Neuronal stem cell (in vitro differentiated cells): ENCODE measurements at places on chromosomes 2 and 18.

GRCh38 chr2:65487404-65487803, 55.0 kb upstream of the SPRED2 start:
- DNase-seq, result no peak

- no peak for DNase-seq
These were observed 9.4 kb upstream of the ITGB6 start for GRCh38 chr2:160209516-160209856.

- DNase-seq, result no peak
These were observed 46.3 kb downstream of the ARL4C start for GRCh38 chr2:234450431-234451124.

- DNase-seq, result peak; percentile 98
These were observed at the start of gene SIX2 for GRCh38 chr2:45009303-45009927. TSS of gene SIX2 (minus strand) at chr2:45009452. CDS start at chr2:45009110, 342 bp downstream.

- no peak for DNase-seq
These were observed 17.6 kb downstream of the RAMP1 start for GRCh38 chr2:237876951-237877491.

- DNase-seq, result no peak
These were observed 292.5 kb upstream of the HDAC4 start for GRCh38 chr2:239693330-239693729.

- DNase-seq, result no peak
These were observed 113.7 kb downstream of the C2orf74 start for GRCh38 chr2:61275575-61276184.

DNA sequence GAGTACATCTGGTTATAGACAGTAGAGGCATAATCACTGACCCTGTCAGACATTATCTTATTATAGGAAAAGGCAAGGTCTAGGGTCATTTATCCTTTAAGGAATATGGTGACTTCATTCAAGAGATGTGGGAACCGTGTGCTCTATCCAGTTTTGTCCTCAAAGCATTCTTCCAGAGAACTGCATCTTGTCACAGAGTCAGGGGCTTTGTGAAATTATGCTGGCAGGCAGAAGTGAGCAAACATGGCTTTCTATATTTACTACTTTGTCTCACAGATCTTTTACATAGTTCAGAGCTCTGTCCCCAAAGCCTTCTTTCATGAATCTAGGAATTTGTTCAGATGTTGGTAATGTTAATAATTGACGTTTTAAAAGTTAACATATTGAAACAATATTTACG, 177.4 kb downstream of the ASXL3 start:
- no peak for DNase-seq

DNA sequence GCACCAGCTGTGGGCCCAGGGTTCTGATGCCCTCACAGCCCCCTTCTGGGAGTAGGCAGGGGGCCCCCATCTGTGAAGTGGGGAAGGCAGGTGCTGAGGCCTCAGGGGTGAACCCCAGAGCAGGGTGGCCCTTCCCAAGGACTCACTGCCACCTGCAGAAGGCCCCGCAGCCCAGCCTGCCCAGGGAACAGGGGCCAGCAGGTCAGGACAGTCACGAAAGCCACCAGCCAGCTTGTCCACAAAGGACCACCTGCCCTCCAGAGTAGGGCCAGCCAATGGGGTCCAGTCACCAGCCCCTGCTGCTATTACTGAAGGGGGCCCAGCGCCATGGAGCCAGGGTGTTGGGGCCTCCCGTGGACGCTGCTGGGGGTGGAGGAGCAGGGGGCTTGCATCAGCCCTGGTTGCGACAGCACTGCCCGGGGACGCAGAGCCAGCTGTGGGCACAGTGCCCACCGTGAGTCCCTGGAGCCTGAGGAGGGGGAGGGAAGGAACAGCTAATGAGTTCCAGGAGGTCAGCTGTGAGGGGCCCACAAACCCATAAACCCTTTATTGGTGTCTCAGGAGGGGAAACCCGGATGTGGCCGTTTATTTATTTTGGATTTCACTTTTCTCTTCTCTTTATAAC, 11.5 kb upstream of the SNED1 start:
- no peak for DNase-seq

GRCh38 chr2:27728081-27728858, 43.2 kb upstream of the MRPL33 start:
- DNase-seq, result no peak

- no peak for DNase-seq
These were observed 34.2 kb downstream of the ALS2 start for GRCh38 chr2:201746551-201746950.

- DNase-seq, result no peak
These were observed 39.7 kb upstream of the EML4 start for GRCh38 chr2:42129487-42129852.

DNA sequence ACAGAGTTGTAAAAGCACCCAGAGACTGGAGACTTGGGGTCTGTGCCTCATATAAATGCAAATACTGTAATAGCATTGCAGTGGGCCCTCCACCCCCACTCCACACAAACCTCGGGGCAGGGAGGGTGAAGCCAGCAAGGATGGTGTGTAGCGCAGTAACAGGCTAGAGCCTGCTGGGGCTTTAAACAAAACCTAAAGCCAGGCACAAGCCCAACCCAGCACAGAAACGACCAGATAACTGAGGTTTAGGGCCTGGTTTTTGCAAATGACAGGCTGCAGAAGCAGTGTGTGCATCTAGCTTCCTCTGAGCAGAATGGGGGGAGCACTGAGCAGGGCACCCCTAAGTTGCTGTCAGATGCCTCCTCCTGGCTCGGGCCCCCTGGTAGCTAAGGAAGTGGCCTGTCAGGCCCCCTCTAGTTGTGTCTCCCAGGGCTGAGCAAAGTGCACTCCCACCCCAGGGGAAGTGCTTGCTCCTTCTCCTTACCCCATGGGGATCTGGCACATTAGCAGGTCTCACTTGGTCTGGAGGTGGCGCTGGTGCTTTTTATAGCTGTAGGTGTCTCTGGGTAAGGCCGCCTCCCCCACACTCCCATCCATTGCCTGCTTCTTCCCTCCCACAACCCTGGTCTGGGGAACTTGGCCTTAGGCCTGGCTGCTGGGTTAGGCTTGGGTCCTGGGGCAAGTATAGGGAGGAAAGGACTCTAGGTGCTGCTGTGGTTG, 135.1 kb downstream of the CELF4 start:
- DNase-seq, result no peak

GRCh38 chr2:1973636-1974035, 229.3 kb upstream of the PXDN start:
- no peak for DNase-seq

- DNase-seq, result no peak
These were observed 15.6 kb upstream of the PPP1CB start for GRCh38 chr2:28736034-28736433.

DNA sequence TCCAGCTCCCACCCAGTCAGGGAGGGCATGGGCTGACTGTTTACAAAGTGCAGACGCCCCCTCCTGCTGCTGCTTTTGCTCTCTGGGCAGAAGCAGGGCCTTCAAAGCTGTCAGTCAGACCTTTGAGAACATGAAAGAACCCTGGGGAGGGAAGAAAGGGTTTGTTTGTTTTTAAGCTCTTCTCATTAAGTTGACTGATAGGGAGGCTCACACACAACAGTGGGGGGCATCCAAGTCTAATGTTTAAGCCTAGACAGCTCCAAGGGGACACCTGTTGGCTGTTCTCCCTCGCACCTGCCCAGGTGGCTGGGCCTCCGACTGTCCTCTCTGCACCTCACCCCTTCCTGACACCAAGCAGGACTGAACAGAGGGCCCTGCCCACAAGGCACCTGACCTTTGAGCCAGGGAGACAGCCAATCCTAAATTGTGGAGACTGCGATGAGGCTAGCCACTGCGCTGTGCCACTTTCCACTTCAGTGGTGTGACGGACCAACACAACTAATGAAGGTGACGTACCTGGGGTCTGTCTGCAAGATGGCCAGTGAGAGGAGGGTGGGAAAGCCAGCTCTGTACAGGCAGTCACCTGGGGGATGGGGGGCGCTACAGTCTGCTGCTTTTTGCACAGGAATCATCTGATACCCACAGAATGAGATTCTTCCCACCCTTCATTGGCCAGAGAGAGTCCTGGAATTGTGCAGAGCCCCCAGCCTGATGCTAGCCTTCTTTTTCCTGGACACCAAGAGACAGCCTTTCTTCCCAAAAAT, 16.3 kb downstream of the ST6GAL2 start:
- peak; percentile 40 for DNase-seq

DNA sequence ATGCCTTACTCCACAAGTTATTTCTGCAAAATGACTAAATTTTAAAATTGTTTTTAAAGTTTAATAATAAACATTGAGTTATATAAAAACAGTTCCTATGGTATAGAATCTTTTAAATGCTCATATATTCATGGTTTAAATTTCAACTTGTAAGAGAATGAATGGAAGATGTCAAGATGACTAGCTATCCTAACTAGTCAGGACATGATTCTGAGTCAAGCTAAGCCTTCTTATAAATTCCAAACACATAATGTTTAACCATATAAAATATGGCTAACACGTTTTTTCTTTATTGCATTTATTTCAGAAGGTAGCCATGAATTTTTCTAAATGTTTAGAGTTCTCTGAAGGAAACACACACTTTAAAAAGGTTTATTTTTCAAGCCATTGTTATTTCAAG, 320.4 kb downstream of the CBLN2 start:
- DNase-seq, result no peak

GRCh38 chr2:222747526-222748160, 76.2 kb downstream of the MOGAT1 start:
- no peak for DNase-seq

DNA sequence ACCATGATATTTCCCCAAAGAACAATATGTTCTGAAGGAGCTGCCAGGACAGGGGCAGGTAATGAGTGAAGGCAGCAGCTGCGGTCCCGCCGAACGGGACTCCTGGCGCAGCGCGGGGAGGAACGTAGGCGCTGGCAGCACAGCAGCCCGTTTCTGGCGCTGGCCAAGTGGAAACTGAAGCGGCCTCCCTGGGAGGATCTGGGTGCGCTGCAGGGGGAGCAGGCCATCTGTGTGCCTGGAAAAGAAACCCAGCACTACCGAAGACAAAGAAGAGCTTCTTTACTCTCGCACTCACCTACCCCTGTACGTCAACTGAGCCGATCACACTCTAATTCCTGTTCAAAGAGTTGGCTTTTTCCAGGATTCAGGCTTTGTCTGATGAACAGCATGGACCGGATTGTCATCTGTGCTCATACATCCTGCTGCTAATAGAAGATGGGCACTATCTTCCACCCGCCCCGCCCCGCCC, 11.8 kb downstream of the G6PC2 start:
- no peak for DNase-seq

DNA sequence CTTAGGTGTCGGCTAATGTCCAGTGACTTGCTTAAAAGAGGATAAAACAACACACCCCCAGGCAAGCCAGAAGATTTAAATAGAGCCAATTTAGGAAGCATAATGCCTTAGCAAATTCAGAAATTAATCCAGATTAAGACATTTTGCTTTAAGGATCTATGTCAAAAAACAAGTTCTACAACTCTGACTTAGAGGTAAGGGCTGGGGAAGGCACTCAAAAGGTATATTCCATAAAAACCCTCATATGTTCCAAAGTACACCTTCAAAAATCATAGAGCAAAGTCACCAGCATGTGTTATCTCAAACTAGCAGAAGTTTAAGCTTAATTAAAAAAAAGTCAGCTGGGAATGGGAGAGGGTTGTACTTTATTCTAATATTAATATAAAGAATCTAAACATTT, 206.4 kb downstream of the NOL4 start:
- no peak for DNase-seq

- DNase-seq, result no peak
These were observed 66.3 kb downstream of the TANC1 start for GRCh38 chr2:159034713-159035112.

- no peak for DNase-seq
These were observed 1.6 kb upstream of the RBM45 start for GRCh38 chr2:178110681-178111080.

DNA sequence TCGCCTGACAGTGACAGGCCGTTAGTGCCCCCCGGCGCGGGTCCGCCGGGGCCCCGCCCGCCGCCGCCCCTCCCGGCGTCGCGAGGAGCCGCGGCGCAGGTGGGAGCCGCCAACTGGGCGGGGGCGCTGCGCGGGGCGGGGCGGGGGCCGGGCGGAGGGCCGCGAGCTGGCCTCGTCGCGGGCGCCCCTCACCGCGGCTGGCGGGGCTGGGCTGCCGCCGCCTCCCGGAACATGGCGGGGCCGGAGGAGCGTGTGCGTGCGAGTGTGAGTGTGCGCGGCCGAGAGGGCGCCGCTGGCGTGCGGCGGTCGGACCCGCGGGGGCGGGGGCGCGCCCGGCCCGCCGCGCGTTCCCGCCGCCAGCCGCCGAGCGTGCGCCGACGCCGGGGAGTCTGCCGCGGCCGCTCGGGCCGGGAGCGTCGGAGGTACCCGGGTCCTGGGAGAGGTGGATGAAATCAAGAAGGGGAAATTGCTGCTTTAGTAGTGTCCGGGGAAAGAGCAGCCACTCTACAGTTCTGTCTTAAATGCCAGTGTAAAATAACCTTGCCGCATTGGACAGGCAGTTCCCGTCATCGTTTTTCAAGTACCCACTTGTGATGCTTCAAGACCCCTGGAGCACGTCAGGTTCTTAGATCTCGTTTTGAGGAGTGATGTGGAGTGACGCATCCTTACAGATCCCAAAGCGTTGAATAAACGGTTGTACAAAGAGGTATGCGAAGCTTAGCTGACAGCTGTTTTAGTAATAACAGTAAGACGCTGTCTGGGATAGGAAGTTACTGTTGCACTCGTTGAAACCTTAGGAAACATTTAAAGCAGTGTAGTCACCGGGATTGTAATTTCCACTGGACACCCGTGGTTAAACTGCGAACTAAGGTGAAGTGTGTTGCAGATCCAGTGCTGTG, 836 bp downstream of the ANKRD12 start:
- peak; percentile 56 for DNase-seq

DNA sequence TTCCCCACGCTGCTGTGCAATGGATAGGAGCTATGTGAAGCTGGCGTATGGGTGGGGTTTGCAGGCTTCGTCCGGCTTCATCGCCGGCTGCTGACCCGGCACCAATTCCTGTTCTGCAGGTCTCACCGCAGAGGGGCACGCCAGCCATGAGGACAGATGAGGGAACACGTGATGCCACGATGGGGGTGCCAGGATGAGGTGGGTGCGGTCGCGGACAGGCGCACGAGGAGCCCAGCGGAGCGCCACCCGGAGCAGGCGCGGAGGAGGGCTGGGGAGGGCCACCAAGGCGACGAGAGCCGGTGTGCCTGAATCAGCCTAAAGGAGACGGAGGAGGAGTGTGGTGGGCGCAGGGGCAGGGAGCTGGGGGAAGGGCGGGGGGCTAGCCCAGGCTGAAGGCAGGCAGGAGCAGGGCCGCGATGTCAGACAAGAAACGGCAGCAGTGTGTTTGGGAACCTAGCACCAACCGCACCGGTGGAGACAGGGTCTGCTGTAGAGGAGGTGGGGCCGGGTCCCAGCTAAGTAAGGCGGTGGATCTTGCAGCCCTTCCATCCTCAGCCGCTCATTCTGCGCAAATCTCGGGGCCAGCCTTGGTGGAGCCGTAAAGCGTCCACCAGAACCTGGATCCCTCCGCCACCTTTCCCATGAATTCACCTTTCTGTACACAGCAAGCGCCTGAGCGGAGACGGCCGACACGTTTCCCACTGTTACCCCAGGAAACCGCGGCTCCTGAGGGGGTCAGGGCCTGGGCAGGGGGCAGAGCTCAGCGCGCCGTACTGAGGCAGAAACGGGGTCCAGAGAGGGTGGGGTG, 17.0 kb upstream of the CD8A start:
- no peak for DNase-seq

GRCh38 chr2:173747035-173747434, 218.1 kb downstream of the SP3 start:
- DNase-seq, result no peak
